ENCODE measurements at places on chromosomes 6 and 20. TPM values are rescaled to one million over a fixed set of nuclear protein-coding genes. Genes with fewer than 3 reads are reported as not detected.

Gene COL20A1
- total RNA-seq: not detected

Gene HDGFL1
- not detected for total RNA-seq

Gene SNAP25
- 0.39 TPM for total RNA-seq

Gene HLA-DOB
- 4.9 TPM for total RNA-seq

Gene ZSCAN23
- total RNA-seq: 2.4 TPM

Gene TMEM244
- total RNA-seq: not detected

Gene BMP5
- not detected for total RNA-seq

Gene DACT2
- total RNA-seq: not detected

Gene CDH26
- total RNA-seq: 3.2 TPM

Gene HMGCLL1
- not detected for total RNA-seq

Gene SAMHD1
- total RNA-seq: 393 TPM

Gene WFDC12
- total RNA-seq: not detected

Gene MTFR2
- total RNA-seq: 14.2 TPM

Gene OR12D3
- total RNA-seq: not detected

Gene KCNS1
- 0.12 TPM for total RNA-seq

Gene DNPH1
- total RNA-seq: 65.7 TPM

Gene C4A
- 8.0 TPM for total RNA-seq

Gene SNAP91
- total RNA-seq: not detected

Gene GGTLC1
- not detected for total RNA-seq

Gene CLVS2
- total RNA-seq: not detected

Gene C6orf163
- 6.0 TPM for total RNA-seq

Gene GLP1R
- total RNA-seq: not detected

Gene PRPH2
- not detected for total RNA-seq

Gene SCRT2
- total RNA-seq: not detected

Gene SEL1L2
- not detected for total RNA-seq

Gene RIOK1
- 26.4 TPM for total RNA-seq
